ENCODE measurements at places on chromosomes 7 and 10.

DNA sequence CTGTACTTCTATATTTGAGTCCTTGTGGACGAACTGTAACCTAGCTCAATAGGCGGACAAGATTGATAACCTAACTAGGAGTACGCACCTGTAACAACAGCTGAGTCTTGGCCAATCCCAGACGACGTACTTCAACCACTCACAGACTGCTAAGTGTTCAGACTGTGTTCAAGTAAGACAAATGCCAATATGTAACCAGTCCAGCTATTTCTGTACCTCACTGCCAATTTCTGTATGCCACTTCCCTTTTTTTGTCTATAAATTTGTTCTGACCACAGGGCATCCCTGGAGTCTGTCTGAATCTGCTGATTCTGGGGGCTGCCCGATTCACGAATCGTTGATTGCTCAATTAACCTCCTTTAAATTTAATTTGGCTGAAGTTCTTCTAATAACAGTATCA is 32.2 kb downstream of the HACD1 start:
- DNase-seq, result no peak

- peak; percentile 60 for DNase-seq
Measured at GRCh38 chr7:101163279-101164070, 1.9 kb downstream of the VGF start.

DNA sequence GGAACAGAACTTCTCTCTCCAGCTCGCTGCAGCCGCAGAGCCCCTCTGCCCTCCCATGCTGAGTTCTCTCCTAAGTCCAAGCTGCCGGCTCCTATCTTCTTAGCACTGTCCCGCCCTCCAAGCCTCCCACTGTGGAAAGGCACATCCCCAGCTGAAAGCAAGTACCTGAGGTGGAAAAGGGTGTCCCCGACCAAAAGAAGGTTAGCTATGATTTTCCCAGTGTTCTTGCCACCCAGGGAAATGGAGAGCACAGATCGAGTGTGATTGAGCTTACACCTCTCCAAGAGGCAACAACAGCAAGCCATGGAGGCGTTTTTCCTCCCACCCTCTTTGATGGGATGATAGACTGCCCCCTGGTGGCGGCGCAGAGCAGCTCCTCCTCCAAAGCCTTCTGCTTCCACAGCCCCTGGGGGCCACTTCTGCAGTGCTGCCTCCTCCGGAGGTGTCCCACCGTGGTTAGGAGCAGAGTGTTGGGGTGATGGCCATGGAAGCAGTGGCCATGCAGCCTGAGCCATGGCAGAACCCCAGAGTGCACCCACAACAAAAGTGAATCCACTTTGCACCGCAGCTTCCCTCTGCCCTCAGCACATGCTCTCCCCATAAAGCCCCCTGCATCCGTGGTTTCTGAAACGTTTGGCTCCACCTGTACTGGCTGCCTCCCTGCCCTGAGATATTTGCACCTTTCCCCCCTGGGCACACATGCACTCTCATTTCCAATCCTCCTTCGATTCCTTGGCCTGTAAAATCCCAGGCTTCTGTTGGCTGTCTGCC is 143.1 kb upstream of the STK17A start:
- peak; percentile 26 for DNase-seq

DNA sequence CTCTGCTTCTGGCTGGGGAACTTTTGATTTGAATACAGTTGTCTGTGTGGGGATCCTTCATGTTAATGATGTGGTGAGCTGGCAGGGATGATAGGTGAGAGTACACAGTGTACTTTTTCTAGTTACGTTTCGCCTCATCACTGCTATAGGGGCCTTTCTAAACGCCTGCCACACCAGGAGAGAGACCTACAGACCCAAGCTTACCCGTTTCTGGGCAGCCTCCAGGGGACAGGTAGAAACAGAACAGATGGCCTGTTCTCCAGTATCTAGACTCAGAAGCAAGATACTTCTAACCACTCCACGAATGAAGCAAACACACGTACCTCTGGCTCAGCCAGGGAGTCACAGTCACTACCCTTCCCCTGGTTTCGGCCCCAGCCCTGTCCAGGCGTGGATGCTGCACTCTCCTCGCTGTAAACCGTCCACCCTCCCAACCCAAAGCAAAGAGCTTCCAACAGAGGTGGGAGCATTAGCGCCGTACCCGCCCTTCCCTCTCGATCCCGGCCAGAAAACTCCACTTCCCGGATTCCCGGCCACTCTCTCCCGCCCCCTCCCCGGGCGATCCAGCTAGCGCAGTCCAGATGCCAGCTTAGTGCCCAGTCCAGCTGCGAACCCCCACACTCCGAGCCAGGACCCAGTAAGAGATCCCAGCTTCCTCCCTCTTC is 1.2 kb downstream of the CCDC6 start:
- DNase-seq, result peak; percentile 48

GRCh38 chr10:84613336-84614021 is 285.1 kb downstream of the CCSER2 start:
- DNase-seq, result peak; percentile 51

DNA sequence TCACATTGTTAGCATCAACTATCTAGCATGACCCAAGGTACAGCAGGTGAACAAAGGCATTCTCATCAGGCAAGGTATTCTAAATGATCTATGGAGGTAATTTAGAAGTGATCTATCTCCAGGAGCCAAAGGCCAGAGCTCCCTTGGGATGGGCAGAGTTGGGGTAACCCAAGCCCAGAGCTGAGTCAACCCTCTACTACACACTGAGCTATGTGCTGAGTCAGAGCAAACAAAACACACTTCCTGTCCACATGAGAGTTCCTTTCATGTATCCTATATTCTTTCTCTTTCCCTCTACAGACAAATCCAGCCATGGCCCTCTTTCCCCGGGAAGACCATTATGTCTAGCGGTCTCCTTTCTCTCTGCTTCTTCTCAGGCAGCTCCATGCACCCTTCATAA is 68.2 kb upstream of the AGK start:
- peak; percentile 1 for DNase-seq

DNA sequence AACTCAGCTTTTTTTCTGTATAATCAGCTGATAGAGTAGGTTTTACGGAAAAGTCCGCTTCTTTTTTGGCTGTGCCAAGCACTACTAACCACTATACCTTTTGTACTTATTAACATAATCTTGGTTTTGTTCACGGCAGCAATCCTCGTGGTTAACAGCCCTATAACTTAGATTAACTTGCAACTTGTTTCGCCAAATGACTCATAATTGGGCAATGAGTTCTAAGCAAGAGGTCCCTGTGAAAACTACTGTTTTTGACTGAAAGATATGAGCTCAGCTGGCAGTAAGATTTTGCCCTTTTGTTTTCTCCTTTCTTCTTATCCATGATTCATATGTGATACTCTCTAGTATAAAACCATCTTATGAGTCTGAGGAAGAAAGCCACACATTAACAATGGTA is 345.0 kb upstream of the PCDH15 start:
- peak; percentile 32 for DNase-seq

DNA sequence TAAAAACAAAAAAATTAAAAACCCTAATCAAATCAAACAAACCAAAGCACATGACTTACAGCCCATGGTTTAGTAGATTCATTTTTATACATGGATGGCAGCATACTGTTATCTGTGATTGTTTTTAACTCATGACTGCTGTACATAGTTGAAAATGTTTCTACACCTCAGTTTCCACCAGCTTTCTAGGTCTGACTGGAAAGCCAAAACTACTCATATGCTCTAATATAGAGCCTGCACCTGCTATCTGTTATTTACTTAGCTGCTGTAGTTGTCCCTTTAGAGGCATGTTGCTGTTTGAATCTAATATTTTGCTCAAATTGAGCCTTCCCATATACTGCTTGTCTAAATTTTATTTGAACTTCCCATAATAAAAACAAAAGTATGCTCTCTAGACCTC is 289.9 kb upstream of the LRRN3 start:
- DNase-seq, result no peak
